ENCODE measurements at places on chromosomes 11 and 22.
A peak's percentile ranks its signal among the peaks of the same experiment; 100 is the strongest.

DNA sequence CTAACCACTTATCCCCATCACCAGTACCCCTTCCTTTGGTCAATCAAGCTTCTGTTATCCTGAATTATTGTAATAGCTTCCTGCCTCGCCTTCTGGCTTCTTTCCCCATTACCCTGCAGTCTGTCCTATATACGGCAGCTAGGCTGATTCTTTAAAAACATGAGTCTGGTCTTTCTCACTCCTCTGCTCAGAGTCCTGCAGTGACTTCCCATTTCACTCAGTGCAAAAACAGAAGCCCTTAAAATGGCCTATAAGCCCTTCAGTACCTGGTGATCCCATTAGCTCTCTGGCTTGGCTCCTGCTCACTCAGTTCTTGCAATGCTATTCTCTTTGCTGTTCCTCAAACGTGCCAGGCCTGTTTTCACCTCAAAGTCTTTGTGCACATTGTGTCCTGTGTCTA is 58.4 kb downstream of the JRKL start:
- DNase-seq = no peak

DNA sequence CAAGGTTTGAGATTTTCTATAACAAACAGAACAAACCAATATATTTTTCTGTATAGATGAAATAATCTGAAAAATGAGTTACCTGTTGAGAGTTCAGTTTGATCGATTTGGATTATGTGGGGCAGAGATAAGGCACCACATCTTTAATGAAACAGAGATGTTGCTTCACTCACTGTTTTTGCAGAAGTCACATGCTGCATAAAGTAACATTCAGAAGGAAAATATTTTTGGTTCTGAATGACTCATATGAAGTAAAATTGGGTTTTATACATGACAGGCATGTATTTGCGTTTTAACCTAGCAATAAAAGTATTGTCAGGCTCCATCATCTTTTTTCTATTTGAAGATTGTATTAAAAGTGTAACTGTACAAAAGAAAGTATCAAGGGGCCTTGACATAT is 77.8 kb downstream of the BBOX1 start:
- DNase-seq = no peak

DNA sequence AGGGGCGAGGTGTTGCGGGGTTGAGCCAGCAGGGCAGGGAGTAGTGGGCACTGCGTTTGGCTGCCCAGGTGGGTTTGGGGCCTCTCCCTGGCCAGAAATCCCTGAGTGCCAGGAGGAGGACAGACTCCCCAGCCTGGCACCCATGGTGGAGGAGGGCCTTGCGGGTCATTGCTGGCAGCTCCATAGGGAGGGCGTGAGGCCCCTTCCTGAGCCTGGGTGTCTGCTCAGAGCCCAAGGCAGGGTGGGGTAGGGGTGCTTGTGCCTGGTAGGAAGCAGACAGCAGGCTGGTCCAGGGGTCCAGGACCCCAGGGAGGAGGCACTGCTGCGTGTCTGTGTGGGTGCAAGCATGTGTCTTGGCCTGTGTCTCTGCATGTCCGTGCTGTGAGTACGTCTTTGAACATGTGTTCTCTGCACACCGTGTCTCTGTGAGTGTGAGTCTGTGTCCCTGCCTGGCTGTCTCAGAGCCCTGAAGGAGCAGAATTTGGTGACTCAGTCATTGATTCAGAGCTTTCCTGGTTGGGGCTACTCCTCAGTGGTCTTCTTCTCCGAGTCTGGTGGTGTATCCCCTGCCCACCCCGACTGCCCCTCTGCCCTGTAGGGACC is 3.9 kb downstream of the TSPAN4 start:
- DNase-seq = peak; percentile 33

DNA sequence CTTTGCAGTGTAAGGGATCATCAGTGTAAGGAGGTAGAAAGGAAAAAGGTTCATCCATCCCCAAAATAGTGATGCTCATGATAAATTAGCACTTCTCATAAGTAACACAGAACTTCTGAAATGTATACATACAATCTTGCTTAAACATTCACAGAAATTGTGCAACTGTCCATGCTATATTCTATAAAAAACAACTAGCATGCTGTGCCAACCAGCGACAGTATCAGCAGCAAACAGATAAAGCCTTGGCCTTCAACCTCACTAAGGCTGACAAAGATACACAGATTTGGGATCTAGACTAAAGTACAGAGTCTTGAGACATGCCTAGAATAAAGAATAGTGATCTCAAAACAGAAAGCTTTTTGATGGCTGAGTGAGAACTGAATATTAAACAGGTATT is 74.1 kb upstream of the CHRM4 start:
- no peak for DNase-seq

DNA sequence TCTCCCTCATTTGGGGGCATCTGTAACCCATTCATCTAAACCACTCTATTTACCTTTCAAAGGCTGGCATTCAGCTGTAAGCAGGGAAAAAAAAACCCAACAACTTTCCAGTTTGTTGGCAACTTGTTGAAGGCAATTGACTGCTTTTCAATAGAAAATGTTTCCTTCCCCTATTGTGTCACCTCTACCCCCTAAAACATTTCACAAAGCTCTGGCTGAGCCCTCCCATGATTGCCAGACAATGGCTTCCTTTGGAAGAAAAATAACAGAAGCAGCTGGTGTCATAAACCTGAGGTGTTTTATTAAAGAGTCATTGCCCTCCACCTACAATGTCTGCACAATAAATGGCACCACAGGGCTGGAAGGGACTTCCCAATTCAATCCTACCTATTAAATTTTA is 22.1 kb upstream of the PSMA1 start:
- no peak for DNase-seq

GRCh38 chr11:58576887-58577471 is 1.3 kb upstream of the LPXN start:
- peak; percentile 60 for DNase-seq

GRCh38 chr11:35702126-35702525 is 39.6 kb downstream of the TRIM44 start:
- no peak for DNase-seq

GRCh38 chr22:25829237-25829636 is 87.2 kb downstream of the MYO18B start:
- no peak for DNase-seq

DNA sequence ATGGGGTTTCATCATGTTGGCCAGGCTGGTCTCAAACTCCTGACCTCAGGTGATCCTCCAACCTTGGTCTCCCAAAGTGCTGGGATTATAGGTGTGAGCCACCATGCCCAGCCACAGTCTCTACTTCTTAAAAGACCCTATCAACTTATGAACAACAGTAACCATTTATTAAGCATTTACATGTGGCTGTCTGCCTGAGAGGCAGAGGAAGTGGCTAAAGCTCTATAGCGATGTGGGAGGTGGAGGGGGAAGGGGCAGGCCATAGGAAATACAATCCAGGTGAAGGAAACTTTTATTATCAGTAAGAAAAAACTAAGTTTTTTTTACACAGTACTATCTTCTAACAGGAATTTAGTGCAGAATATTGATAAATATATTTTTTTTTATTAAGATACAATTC is 87.8 kb upstream of the PHOX2A start:
- DNase-seq = no peak

DNA sequence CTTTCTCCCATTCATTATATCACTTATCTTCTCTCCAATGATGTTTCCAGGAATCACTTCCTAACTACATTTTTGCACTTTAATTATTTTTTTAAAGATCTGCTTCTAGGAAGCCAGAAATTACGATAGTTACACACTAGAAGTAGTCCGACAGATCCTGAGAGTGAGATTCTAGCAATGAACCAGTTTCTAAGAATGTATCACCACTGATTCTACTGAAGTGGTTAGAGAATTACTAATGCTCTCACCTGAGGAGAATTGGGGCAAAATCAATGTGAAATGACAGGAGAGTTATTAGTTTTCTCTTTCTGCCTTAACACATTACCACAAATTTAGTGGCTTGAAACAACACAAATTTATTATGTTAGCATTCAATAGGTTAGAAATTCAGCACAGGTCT is 241.2 kb downstream of the CASP12 start:
- DNase-seq = no peak

GRCh38 chr22:38699784-38700183 is 959 bp downstream of the JOSD1 start:
- DNase-seq = peak; percentile 52

DNA sequence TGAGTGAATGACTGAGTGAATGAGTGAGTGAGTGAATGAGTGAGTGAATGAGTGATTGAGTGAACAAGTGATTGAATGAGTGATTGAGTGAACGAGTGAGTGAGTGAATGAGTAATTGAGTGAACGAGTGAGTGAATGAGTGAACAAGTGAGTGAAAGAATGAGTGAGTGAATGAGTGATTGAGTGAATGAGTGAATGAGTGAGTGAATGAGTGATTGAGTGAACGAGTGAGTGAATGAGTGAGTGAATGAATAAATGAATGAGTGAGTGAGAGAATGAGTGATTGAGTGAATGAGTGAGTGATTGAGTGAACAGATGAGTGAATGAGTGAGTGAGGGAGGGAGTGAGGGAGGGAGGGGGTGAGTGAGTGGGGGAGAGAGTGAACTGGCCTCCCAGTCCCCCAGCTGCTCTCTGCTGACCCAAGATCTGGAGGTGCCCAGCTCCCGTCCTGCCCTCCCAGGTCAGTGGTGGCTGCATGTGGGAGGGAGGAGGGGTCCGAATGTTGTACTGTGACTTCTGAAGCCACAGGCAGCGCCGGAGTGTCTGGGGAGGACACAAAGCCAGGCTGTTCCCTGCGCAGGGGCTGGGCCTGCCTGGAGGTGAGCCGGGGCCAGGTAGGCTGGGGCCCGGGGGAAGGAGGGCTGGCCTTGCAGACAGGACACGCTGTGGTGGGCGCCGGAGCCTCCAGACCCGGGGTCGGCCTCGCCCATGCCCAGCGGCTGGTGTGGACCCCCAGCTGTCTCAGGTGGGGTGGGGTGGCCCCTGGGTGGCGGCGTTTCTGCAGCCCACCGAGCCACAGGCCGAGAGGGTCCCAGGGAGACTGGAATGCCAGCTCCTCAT is 17.8 kb upstream of the PIM3 start:
- DNase-seq = no peak

- no peak for DNase-seq
Measured at GRCh38 chr11:66637557-66638176, 836 bp upstream of the RBM4 start.

DNA sequence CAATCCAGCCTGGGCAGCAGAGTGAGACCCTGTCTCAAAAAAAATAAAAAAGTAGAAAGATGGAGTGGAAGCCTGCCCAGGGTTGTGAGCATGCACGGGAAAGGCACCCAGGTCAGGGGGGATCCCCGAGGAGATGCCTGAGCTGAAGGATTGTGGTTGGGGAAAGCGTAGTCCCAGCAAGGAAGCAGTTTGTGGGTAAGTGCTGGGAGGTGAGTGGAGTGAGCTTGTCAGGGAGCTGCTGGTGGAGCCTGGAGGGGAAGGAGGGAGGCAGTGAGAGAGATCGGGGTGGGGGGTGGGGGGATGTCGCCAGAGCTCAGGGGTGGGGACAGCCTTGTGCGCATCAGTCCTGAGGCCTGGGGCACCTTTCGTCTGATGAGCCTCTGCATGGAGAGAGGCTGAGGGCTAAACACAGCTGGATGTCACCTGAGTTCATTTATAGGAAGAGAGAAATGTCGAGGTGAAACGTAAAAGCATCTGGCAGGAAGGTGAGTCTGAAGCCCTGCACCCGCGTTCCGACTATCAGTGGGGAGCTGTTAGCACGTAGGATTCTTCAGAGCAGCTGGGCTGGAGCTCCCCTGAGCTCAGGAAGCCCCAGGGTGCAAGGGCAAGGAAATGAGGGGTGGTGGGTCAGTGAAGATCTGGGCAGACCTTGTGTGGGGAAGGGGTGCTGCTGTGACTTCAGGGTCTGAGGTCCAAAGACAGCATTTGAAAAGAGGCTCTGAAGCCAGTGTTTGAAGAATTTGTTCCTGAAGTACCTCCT is 10.2 kb downstream of the TMEM121B start:
- DNase-seq = no peak

- DNase-seq = peak; percentile 72
Measured at GRCh38 chr11:76621868-76622267, 48.7 kb downstream of the LRRC32 start.

DNA sequence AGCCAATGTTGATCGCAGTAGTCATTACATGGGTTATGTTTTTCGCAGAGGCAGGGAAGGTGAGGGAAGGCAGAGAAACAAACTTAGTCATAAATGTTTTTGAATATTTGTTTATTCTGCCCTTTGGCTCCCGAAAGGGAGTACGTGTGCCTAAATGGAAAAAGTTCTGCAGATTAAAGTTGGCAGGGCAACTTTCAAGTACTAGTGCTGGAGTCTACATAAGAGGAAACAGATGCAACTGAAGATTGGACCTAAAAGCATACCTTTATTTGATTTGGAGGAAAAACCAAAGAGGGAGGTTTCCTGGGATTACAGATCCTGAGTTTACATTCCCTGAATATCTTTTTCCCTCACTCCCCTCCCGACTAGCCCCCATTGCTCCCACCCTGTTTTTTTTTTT is 5.7 kb downstream of the HSD17B12 start:
- DNase-seq = no peak

DNA sequence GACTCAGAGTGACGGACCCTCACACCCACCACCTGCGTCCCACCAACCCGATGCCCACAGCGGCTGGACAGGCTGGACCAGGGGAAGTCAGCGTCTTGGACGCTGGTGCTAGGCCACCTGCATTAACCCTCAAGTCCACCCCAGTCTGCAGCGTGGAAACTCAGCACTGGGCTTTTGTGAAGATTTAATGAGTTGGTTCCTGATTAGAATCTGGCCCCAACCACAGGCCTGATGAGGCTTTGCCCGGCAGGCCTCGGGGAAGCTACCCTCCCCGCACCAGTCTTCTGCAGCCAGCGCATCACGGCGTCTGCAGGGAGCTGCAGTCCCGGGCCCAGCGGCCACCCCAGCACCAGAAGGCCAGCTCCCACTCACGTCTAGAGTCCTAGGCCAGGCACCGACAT is 101.0 kb downstream of the BRD1 start:
- DNase-seq = no peak

DNA sequence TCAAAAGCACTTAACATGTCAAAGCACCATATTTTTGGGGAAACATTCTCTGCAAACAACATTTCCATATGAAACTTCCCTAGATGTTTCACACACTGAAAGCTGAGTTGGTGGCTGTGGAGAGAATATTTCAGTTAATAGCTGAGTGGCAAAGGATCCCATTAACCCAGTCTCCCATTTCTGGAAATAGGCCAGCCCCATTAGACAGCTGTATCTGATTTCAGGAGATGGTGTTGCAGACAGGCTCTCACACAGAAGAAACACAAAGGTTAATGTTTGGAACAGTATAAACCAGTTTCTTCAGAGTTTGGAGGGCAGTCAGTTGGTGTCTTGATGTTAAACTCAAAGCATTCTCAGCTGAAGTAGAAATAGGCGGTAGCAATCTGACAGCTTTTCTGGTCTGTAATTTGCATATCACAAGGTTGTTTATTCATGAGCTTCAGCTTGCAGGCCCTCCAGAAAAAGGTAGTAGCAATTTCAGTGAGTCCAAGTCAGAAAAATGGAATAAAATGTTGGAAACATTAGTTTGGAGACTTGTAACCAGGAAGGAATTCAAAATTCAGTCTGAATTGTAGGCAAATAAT is 15.5 kb upstream of the ZBTB44 start:
- DNase-seq = no peak

DNA sequence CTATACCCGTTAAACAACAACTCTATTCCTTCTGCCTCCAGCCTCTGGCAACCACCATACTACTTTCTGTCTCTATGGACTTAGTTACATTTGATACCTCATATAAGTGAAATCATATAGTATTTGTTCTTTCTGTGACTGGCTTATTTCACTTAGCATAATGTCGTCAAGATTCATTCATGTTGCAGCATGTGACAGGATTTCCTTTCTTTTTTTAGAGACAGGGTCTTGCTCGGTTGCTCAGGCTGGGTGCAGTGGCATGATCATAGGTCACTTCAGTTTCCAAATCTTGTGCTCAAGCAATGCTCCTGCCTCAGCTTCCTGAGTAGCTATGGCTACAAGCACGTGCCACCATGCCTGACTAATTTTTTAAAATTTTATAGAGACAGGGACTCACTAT is 29.4 kb upstream of the SORL1 start:
- DNase-seq = no peak

- DNase-seq = no peak
Measured at GRCh38 chr11:11021563-11021962, 163.7 kb upstream of the ZBED5 start.
